Common myeloid progenitor, CD34-positive (primary cell): ENCODE measurements at places on chromosomes 3 and 15.

DNA sequence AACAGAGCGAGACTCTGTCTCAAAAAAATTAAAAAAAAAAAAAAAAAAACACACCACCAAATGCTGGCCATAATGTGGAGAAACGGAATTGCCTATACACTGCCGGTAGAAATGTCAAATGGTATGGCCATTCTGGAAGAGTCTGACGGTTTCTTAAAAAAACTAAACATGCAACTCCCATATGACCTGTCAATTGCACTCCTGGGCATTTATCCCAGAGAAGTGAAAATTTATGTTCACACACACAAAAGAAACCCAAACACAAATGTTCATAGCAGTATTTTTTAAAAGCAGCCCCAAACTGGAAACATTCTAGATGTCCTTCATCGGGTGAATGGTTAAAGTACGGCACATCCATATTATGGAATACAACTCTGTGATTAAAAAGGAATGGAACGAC, 66.1 kb downstream of the LRIG1 start:
- DNase-seq, result no peak

GRCh38 chr3:61820306-61820992, 259.1 kb downstream of the PTPRG start:
- no peak for DNase-seq

- no peak for DNase-seq
These were observed 6.6 kb upstream of the ATP10A start for GRCh38 chr15:25869701-25870100.

DNA sequence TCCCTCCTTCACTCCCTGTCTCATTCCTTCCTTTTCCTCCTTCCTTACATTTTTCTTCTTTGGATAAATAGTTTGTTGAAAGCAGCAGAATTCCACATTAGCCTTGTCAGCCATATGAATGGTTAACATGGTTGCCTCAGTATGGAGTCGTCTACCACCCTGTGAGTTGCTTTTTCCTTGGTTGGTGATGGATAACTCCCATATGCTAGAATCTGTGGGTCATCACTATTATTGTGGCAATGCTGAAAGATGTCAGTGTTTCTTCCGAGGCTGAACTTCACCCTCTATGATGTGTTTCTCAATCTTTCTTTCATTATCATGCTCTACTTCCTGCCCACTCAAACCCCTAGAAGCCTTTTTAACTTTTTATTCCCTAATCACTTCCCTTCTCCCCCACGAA, 481.8 kb upstream of the KCNMB2 start:
- no peak for DNase-seq

DNA sequence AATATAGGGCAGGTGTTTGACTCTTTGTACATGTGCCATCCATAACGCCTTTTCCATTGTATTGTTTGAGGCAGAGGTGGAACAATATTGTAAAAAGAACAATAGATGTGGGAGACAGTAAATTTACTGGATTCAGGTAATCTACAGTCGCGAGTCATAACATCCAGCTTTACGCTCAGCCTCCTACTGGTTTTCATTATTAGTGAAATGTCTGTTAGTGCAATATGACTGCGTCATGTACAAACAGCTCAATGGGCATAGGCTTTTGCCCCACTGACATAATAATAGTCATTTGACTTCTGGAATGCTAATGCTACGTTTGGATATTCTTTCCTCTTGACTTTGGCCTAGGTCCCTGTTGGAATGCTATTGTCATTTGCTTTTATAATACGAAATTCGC, 9.5 kb downstream of the CACNA2D3 start:
- DNase-seq, result no peak

DNA sequence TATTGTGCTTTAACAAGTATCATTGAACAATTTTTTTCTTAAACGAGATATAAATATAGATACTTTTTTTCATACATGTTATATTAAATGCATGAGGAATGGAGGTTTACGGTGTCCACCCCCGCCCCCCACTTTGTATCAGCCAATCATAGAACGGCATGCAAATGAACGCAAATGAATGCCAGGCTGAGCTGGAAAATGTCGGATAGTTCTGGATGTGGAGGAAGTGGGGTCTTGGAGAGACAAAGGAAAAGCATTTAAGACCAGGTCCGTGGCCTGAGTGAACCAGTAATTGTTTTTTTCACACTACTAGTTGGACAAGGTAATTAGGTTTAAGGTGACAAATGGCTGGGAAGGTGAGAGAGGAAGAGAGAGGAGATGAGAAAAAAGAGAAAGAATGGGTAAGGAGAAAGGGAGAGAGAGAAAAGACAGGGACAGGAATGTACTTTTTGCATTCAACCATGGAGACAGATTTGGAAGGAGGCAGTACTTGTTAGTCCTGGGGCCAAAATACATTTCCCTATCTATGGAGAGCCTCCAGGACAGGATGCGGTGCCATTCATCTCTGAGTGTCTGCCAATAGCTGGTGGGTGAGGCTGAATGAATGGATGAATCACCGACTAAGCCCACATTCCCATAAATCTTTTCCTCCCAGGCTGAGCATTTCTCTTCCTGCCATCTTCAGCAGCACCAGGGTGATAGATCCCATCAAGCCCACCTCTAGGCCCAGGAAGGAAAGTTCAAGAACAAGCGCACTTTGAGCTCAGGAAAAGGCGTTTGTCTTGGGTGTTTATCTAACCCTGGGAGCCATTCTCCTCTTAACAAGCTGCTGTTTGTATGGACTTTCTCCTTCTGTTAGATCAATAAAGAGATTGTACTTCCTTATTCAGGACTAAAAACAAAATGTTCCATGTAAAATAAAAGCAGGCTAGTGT, 1.4 kb upstream of the RAD18 start:
- no peak for DNase-seq

DNA sequence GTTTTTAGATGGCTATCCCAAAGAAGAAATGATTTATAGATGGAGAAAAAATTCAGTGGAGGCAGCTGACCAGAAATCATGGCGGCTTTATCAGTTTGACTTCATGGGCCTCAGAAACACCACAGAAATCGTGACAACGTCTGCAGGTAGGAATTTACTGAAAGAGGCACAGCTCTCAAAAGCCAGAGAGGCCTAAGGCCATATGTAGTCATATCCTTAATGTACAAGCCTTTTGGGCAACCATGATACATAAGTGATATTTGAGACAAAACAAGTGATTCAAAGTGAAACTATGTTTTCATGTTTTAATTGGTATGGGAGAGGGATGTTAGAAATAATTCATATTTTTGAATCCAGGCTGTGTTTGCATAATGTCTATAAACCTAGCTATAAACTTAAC, 509.7 kb downstream of the GABRG3 start:
- no peak for DNase-seq

DNA sequence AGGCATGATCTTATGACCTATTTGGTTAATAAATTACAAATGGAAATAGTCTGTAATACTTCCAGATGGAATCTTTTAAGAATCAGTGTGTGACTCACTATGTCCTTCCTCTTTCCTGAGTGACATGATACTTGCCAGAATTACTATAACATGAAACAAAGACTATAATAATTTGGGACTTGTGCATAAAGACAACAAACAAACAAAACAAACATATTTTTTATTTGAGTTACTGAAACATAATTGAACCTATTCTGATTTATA, 1268.1 kb downstream of the OTOL1 start:
- DNase-seq, result peak; percentile 13

GRCh38 chr3:55984626-55985025, 483.6 kb downstream of the ERC2 start:
- DNase-seq, result no peak

- DNase-seq, result no peak
These were observed 25.6 kb upstream of the FAM174B start for GRCh38 chr15:92681141-92681631.

DNA sequence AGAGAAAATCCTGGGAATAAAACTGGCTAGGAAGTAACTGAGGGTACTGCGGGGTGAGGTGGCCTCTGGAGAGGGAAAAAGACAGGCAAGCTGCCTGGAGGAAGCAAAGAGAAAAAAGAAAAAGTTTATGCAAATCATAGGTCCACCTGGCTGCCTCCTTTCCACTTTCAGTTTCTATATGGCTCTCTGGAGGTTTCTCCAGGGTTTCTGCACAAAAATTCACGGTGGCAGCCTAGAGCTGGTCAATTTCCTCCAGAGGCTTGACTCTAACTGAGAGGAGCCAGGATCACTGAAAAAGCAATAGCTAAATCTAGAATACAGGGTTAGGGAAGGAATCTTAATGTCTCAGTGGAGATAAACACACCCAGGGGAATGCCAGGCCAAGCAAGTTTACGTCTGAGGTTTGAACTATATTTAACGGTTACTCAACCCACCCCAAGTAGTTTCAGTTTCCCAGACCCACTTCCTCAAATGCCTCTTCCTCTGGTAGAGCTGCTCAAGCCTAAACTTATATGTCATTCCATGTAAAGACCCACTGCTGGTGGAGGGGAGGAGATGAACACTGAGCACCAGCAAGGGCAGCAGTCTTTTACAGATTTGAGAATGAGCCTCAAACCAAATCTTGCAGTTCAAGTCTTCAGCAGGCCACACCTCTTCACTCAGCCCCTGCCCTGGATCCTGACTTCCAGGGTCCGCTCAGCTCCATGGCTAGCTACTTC, 5.7 kb downstream of the LYSMD2 start:
- DNase-seq, result peak; percentile 95

- DNase-seq, result no peak
These were observed 50.2 kb downstream of the CRYBG3 start for GRCh38 chr3:97871801-97872524.

DNA sequence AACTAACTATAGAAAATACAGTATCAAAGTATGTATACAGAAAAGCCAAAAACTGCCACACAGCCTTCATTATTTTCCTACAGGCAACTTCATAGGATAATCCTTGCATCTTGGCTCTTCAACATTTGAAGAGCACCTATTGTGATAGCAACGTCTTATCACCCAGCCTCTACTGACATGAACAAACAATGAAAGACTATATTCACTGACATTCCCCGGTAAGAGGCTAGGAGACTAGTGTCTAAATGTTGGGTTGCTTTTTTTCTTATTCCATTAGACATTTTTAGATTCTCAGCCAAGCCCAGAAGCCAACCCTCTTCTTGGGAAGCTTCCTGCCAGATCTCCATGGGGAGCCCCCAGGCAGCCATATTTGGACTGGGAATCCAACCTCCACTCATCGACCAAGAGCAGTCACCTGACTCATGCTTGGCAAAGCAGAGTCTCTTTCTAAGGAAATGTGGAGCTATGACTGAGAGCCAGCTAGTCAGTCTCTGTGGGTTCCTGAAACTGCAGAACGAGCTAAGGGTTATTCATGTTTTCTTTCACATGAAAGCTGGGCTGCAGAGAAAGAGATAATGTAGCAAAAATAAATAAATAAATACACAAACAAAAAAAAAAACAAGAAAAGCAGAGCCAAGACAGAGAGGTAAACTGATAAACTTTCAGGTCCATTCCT, 227.5 kb downstream of the MAGI1 start:
- no peak for DNase-seq

DNA sequence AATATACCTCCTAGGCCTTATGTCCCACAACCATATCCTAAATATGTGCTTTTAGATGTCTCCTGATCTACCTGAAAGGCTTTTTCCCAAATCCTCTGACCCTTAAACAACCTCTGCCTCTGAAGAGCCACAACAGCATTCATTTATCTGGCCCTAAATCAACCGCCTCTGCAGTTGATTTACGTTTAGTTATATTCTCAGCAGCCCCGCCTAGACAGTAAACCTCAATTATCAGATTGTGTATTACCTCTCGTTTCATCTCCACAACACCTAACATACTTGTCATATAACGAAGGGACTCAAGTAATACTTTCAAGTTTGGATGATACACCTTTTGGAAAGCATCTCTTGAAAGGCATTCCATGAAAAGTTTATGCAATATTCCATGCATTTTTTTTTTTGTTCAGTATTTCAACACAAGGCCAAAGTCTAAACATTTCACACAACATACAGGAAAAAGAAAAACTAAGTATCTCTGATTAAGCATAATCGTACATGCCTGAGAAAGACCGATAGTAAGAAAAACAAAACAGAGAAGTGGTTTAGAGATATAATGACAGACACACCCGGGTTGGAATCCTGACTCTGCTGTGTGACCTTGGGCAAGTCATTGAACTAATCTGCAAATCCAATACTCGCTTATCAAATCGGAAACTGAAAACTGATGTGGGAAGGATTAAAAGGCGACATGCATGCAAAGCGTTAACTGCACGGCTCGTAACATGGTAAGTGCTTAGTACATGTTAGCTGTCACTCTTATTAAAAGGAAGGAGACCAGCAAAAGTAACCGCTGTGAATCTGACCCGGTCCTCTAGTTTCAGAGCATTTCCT, 778 bp downstream of the CRBN start:
- DNase-seq, result no peak

GRCh38 chr3:107633327-107634098, 110.8 kb downstream of the BBX start:
- peak; percentile 89 for DNase-seq

GRCh38 chr3:134378384-134378783, 4.1 kb upstream of the AMOTL2 start:
- no peak for DNase-seq

GRCh38 chr3:77835921-77836320, 796.0 kb downstream of the ROBO2 start:
- DNase-seq, result no peak

GRCh38 chr3:170565495-170565894, 20.4 kb downstream of the SLC7A14 start:
- no peak for DNase-seq

DNA sequence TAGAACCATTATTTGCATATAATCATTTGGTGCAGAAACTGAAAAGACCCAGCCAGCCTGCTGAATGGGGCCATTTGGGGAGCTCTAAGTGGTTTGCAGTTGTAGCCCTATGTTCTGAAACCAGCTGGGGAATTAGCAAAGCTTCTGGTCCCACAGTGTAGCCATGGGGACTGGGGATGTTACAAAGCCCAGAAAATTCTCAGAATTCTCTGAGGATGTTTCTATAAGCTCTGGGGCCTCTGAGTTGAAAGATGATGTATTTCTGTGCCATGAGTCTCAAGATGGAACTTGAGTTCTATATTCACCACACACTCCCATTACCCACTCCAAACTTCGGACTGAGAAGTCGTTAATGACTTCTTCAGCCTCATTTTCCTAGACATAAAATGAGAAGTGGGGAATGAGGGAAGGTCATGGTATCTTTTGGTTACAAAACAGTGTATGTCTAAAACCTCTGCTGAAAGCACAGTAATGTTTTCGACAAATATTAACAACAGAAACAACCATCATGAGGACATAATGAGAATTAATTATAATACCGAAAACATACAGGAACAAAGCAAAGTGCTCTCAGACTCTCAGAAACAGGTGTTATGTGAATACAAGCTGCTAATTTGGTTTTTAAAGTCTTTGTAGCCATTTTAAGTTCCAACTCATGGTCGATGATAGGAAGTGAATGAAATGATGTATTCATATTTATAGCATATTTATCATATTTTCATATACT, 89.4 kb downstream of the RFTN1 start:
- no peak for DNase-seq

DNA sequence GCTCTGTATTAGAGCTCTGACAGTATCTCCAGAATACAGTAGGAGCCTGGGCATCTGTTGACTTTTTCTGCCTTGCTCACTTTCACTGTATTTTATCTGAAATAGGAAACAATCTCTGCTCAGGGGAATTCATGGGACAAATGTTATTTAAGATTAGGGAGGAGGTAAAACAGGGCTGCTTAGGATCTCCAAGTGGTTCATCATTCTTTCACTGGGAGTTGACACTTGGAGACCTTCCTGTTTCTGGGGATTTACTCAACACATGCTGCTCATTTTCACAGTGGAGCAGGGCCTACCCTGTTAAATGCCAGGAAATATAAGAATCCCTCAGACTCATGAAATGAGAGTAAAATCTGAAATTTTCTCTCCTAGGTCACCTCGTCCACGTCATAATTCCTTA, 185.5 kb downstream of the GAP43 start:
- DNase-seq, result no peak
